Pulmonary artery endothelial cell (primary cell): ENCODE measurements at places on chromosomes 3 and 15. TPM values are rescaled to one million over a fixed set of nuclear protein-coding genes. Genes with fewer than 3 reads are reported as not detected.

GRCh38 chr3:87626546-87626945 lies 350.2 kb upstream of the POU1F1 start:
- no peak for DNase-seq

DNA sequence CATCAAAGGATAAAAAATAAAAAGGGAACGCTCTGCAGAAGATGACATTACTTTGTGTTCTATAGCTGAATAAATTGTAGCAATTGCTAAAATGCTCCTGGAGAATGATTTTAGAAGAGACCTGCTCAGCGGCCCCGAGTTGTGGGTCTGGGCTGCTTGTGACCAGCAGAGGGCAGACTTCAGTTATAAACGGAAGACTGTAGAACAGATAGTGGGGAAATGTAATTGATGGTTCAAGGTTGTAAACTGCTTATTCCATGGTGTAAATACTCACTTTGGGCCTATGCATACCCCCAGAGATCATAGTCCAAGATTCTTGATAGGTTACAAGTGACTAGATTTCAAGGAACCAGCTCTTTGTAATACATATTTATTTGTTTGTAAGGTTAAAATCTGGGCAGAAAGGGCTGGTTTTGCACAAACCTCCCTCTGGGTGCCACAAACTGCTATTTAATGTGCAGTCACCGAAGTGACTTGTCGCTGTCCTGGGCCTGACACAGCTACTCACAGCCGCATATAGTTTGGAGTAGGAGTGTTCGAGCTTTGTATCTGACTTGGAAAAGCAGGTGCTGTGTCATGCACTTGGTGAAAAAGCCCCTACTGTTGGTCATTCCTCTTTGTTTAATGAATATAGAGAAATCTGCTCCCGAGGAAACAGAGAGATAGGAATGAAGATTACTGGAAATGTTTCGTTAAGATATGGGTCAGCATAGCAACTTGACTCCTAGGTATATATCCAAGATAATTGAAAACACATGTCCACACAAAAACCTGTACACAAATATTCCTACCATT lies 34.7 kb upstream of the NDUFB4 start:
- no peak for DNase-seq

DNA sequence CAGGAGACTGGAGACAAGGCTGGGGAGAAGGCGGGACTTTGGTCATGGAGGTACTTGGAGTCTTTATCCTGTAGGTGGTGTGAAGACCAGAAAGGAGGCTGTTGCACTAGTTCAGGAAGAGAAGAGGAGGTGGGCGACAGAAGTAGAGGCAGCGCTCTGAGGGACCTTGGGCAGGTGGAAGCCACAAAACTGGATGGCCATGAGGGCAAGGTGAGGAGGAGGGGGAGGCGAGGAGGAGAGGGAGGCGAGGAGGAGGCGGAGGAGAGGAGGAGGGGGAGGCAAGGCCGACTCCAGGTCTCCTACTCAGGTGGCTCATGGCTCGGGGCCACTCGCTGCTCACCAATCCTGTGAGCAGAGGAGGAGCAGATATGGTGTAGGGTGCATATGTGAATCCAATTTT lies 125.6 kb downstream of the RPLP1 start:
- DNase-seq: no peak

Gene SHC4
- total RNA-seq: 0.18 and 0.33 TPM in 2 replicates

Gene CMTM7
- total RNA-seq: 12.6 and 12.7 TPM in 2 replicates

Gene PAK6
- total RNA-seq: not detected in 2 replicates

DNA sequence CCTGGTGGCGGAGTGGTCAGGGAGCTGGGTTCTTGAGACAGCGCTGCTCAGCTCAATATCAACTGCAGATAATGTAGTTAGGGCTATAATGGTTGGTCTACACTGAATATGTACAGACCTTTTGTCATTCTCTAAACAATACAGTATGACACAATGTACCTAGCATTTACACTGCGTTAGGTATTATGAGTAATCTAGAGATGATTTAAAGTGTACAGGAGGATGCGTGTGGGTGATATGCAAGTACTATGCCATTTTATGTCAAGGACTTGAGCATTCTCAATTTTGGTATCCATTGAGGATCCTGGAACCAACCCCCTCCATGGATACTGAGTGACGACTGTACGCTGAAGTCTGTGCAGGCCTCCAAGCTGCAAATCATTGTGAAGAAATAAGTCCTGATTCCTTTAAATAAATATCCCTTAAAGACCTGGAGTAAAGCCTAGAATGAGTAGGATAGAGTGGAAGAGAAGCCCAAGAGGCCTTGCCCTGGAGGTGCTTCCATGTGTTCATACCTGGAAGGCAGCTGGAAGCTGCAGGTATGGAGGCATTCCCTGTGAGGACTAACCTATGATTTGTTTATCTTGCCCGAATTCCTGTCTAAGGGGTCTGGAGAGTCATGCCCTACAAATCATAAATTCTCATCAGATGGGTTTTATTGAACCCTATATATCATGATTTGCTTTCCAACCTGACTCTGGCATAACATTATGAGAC lies 15.7 kb upstream of the RTP1 start:
- no peak for DNase-seq

Gene ZNF80
- total RNA-seq: not detected in 2 replicates

Gene SLC9A9
- 2.3 and 4.2 TPM in 2 replicates for total RNA-seq

- no peak for DNase-seq
Measured at GRCh38 chr3:133386876-133387275, 13.0 kb upstream of the BFSP2 start.

DNA sequence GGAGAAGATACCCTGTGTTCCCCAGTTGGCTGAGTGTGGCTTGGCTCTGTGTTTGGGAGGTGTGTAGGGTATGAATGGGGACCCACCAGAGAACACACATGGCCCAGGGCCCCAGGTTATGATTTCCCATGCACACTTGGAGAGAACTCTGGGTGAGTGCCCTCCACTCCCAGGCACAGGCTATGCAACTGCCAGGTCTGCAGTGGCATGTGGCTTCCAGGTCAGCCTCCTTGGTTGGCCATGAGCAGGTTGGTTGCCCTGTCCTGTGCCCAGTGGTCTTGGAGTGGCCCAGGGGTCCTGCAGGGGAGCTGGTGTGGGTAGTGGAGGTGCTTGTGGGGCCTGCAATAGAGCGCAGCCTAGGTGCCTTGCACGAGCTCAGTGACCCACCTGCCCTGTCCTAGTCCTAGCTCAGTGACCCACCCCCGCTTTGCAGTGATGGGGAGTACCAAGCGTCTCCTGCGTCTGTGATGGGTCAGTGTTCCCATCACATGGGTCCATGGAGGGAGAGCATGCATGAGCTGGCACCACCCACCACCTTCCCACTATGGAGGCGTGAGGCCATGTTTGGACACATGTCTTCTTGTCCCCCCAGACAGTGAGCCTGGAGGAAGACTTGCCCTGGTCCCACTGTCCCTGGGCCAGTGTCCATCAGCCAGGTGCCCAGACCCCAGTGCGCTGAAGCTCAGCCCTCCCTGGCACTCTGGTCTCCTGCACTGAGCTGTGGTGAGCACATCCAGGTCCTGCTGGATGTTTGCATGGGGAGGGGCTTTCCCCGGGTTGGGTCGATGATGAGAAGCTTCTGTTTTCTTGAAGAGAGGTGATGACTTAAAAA lies 217.3 kb downstream of the SNRPN start:
- DNase-seq: no peak

GRCh38 chr3:194247350-194247740 lies 103.8 kb downstream of the CPN2 start:
- DNase-seq: no peak

Gene GP5
- total RNA-seq: 0.07 TPM in 2 replicates

Gene DRD3
- total RNA-seq: not detected in 2 replicates

DNA sequence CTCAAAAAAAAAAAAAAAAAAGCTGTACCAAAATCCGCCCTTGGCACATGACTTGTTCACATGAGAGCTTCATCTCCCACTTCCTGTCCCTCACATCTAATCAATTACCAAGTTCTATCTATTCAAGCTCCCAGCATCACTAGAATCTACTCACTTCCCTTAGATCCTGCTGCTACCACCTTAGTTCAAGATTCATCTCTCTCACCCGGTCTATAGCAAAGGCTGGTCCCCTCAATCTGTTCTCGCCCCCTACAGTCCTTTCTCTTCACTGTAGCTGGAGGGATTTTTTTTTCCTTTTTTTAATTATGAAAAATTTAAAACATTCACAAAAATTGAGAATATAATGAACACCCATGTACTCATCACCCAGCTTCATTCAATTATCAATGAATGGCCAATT lies 16.7 kb upstream of the GPR160 start:
- no peak for DNase-seq

DNA sequence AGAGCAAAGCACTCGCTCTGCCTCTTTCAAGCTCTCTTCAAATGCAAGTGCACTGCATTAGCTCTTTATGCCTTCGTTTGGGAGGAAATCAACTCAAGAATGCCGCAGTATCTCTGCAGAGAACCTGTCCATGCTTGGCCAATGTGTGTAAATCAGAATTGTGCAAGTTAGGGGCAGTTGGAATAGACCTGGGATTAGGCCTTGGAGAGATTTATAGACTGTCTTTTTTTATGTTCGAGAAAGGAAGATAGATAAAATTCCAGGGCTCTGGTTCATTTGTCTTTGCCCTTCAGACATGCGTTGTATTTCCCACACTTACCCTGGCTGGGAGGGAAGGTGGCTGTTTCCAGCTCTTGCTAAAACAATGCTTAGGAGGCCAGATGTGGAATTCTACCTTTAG lies 163.7 kb downstream of the MOBP start:
- no peak for DNase-seq

Gene FGF7
- total RNA-seq: 0.14 TPM in 1 of 2 replicates, not detected in the other
